ENCODE measurements at places on chromosomes 12 and 14.

- DNase-seq: no peak
Observed at GRCh38 chr12:78530100-78530765, 334.3 kb upstream of the SYT1 start.

GRCh38 chr12:77947330-77947729 lies 116.6 kb downstream of the NAV3 start:
- no peak for DNase-seq

- DNase-seq: no peak
Observed at GRCh38 chr14:31159682-31160296, 47.8 kb downstream of the HECTD1 start.

DNA sequence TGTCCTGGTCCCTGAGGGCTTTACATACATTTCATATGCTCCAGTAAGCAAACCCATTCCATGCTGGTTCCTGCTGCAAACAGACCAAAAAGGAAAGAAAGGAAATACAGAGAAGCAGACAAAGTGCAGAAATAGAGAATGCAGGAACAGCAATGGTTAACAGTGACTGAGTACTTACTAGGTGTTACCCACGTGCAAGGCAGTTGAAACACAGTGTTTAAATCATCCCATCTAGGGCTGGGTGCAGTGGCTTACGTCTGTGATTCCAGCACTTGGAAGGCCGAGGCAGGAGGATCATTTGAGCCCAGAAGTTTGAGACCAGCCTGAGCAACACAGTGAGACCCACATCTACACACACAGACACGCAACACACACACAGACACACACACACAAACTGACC lies 21.2 kb upstream of the NINJ2 start:
- no peak for DNase-seq

- no peak for DNase-seq
Observed at GRCh38 chr12:77232045-77232444, 166.7 kb upstream of the E2F7 start.

- DNase-seq: no peak
Observed at GRCh38 chr12:124379938-124380754, 85.3 kb downstream of the RFLNA start.
